Right cardiac atrium (tissue), 5 donors: ENCODE measurements at places on chromosomes 2 and 18. TPM values are rescaled to one million over a fixed set of nuclear protein-coding genes. Genes with fewer than 3 reads are reported as not detected.

GRCh38 chr2:12835733-12836132 lies 119.0 kb downstream of the TRIB2 start:
- no peak for DNase-seq

DNA sequence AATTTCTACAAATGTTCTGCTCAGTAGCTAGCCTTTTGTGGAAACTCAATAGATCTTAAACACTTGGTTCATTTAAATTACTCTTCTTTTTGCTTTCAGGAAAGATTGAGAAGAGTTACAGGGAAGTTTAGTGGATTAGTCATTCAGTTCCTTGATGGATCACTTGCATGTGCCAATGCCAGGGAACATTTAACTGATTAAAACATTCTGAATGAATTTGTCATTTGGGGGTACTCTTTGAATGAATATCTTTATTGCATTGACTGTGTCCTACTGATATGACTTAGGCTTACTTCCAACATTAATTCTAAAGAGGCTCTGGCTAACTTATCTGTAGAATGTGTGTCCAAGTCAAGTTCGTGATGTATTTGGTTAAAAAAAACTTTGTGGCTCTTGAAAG lies 199.8 kb downstream of the PLCL1 start:
- no peak for DNase-seq

DNA sequence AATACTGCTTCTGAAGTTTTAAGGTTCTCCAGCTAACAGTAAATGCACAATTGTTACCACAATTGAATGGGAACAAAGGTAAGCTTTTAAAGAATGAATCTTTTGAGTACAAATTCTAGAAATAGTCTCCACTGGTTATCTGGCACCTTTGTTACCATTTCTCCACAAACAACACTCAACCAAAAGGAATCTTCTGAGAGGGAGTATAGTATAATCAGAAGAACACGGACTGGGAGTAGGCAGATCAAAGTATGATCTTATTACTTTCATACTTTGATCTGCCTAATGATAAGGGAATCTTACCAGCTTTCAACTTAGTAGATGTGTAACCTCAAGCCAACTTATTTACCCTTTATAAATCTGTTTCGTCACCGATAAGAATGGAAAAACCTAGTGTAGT lies 1.4 kb downstream of the CEP76 start:
- DNase-seq: no peak

DNA sequence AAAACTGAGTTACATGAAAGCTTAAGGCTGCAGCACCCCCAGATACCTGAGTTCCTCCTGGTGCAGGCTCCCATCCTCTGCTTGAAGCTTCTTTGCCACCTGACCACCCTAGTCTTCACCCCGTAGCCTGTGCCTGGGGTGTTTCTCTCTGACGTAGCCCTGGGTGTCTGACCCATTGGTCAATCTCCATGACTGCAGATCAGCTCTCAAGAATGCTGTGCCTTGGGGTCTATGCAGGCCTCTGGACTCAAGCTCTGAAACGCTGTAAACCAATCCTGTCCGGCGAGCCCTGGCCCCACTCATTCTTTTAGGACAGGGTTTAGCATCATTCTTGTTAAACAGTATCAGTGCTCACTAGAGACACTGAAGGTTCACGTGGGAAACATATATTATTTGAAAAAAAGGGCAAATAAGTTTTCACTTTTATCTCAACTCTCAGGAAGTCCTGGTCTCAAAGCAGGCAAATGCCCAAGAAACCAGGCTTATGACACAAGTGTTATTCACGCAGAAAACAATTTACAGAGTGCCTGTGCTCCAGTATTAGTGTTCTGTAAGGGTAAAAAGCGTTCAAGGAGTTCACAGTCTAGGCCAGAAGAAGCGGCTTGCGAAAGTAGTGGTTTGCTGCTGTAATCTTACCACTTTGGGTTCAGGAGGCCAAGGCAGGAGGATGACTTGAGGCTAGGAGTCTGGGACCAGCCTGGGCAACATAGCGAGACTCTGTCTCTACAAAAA lies 22.8 kb upstream of the PPP4R1 start:
- DNase-seq: no peak

DNA sequence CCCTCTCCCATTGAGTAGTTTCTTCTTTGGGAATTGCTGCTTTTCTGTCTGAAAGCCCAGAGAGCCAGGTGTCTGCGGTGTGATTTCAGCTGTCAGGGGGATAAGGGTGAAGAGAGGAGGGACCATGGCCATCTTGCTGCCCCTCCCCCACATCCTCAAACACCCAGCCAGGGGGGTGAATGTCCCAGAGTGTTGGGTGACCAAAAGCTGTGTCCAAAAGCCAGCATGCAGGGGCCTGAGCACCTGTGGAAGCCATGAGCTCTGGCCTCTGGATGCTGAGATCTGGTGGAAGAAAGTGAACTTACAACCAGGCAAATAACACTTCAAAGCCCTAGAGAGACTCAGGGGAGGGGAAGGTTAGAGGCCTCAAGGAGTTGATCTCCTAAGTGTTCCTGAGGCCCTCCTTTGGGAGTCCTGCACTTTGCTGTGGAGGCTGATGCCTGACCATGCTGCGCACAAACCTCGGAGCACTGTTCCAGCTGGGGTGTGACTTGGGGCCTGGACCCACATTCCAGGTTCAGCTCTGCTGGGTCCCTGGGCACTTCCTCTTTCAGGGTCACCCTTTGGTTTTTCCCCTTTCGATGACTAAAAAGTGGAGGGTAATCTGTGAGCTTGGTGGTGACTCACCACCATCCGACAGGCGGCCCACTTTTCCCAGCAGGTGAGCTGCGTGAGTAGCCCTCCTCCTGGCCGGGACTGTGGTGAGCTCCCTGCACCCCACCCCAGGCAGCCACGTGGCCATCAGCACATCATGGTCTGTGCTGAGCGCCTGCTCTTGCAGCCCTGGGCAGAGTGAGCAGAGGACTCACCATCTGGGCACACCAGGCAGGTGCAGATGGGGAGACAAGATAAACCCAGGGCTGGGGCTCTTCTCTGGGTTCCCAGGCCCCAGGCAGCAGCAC lies 66.8 kb upstream of the FOSL2 start:
- peak; percentile 32 for DNase-seq

GRCh38 chr2:69559442-69560146 lies 83.9 kb downstream of the AAK1 start:
- no peak for DNase-seq

DNA sequence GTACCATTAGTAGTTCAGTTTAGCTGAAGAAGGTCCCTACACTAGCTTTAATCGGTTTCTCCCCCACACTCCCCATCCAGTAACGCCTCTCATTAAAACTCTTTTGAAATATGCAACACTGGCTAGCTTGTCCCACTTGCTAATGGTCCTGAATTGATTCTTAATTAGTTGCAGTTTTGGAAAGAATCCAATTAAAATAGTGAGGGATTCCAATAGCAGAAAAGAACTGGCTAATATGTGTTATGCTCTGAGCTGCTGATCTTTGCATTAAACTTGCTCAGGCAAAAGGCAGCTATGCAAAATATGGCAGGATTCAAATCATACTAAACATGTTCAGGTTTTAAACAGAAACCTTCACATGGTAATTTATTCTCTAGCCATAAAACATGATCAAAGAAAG lies 252.5 kb upstream of the HNRNPA3 start:
- DNase-seq: no peak

The TMEM131 gene
- total RNA-seq: 32.7 TPM

DNA sequence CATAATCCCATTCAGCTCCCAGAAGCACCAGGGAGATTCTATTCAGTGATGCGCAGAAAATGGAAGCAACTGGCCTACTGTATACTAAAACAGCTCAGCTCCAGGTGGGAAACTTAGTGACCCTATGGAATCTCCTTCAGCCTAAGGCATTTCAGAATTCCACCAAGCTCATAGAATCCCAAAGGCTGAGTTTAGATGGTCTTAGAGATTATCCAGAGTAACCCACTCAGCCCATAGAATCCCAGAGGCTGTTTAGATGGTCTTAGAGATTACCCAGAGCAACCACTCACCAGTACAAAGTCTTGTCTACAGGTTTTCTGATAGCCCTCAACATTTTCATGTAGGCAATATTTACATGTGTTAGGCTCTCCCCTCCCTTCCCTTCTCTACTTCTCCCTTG lies 232.0 kb upstream of the SLC14A2 start:
- DNase-seq: no peak

- no peak for DNase-seq
Measured at GRCh38 chr18:25125680-25126079, 226.3 kb downstream of the ZNF521 start.

DNA sequence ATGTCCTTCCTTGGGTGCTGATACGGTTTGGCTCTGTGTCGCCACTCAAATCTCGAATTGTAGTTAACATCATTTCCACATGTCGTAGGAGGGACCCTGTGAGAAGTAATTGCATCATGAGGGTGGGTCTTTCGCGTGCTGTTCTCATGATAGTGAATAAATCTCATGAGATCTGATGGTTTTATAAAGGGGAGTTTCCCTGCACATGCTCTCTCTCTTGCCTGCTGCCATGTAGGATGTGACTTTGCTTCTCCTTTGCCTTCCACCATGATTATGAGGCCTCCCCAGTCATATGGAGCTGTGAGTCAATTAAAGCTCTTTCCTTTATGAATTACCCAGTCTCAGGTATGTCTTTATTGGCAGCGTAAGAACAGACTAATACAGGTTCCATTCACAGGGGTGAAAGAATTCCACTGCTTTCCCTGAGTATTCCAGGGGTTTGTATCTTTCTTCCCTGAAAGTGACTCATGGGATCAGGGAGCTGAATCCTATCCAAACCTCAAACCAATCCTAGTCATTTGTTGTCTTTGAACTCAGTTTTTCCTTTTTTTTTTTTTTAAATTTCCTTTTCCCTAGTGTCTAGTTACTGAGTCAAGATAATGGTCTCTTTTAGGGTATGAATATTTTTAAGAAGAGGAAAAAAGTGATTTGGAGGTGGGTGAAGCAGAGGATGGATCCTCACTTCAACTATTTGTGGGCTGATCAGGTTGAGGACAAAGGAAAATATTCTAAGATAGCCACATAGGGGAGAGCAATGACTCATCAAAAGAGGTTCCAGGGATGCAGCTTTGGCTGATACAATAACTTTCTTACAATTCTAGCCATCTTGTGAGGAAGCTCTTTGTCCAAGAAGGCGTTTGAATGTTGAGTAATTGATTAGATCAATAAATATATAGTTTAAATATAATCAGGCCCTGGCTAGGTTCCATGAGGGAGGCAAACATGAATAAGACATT lies 19.5 kb upstream of the KCNE4 start:
- DNase-seq: no peak

- no peak for DNase-seq
Measured at GRCh38 chr2:129193961-129194360, 785.5 kb upstream of the RAB6C start.

The TMEM198 gene
- 3.0 TPM for total RNA-seq

The MALL gene
- total RNA-seq: 8.1 TPM

- no peak for DNase-seq
Measured at GRCh38 chr2:234635284-234635683, 138.4 kb upstream of the ARL4C start.

The NCK2 gene
- 39.5 TPM for total RNA-seq

- DNase-seq: no peak
Measured at GRCh38 chr18:27164905-27165304, 20.2 kb downstream of the CHST9 start.

- DNase-seq: no peak
Measured at GRCh38 chr18:825891-826585, 14.0 kb upstream of the YES1 start.

DNA sequence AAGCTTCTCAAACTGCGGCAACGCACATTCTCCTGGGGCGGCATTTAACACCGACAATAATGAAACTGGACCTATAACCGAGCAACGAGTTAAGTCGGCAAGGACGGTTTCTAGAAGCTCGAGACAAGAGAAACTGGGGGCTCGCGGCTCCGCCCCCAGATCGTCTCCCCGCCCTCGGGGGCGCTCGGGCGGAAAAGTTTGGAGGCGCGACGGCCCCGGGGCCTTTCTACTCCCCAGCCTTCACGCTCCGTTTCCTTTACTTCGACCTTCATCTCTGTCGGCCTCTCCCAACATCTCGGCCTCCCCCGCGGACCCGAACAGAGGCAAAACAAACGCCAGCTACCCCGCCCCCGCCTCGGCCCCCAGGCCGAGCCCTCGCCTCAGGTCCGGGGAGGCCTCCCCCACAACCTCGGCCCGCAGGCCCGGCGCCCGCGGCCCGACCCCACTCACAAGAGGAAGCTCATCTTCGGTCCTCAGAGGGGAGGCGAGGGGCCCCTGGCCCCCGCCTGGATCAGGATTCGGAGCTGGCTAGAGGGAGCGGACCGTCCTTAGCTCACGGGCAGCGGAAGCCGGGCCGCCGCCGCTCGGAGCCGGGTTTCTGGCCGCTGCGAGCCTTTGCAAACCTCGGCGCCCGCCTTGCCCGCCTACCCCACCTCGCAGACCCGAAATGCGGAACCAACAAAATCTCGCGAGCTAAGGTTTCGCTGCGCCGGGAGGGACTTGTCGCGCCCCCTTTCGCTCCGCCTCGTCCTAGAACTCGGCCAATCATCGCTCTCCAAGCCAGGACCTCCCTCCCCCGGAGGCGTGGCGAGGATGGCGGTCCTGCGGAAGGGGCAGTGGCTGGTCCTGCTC lies at the start of gene MOB1A:
TSS of gene MOB1A (minus strand) at position 669 of the 852 bp plus-strand sequence. CDS start at position 464, 205 bp downstream.
- DNase-seq: peak; percentile 99

- DNase-seq: no peak
Measured at GRCh38 chr18:37550118-37550875, 15.3 kb downstream of the CELF4 start.

DNA sequence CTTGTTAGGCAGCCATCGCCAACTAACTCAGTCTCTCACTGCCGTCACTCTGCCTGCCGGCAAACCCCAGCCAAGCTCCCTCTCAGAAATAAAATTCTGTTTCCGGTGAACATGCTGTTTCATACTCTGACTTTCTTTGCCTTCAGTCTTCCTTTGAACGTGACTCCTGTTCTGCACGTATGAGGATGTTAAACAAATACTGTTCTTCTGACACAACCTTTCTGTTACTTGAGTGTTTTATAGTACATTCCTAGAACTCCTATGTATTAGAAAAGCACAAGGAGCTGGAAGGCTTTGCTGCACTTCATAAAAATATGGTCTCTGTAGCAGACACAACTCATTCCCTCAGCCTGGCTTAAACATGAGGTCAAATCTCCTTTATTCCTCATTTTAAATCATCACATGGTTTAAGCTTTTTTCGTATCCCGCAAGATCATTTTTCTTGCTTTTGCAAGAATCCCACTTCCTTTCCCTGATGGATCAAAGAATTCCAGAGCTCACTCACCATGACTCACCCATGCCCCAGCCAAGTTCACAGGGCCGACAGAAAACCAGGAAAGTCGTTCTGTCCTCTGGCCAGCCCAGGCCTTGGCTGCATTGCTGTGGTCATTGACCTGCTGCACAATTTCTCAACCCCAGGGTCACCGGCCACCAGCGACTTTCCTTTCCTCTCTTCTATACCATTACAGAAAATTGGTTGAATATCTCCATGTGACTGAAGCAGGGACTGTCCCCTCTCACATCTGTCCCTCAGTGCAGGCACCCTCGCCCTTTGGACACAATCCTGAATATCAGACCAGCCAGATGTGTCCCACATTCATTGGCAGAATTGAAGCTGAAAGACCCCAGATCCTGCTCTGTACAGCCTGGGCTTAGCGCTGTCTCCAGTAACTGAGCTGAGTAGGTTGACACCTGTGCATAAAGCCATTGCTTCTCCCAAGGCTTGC lies 183.1 kb upstream of the ARL4C start:
- DNase-seq: peak; percentile 81

The PRSS56 gene
- 0.11 TPM for total RNA-seq

The HRH4 gene
- total RNA-seq: not detected

GRCh38 chr2:171910494-171910893 lies 11.8 kb upstream of the HAT1 start:
- no peak for DNase-seq

The POTEJ gene
- 0.25 TPM for total RNA-seq

The CBLN2 gene
- total RNA-seq: 0.09 TPM

The MYL1 gene
- total RNA-seq: 0.57 TPM

- DNase-seq: no peak
Measured at GRCh38 chr18:3248658-3249359, 1.2 kb downstream of the MYL12A start.

GRCh38 chr18:26574958-26575864 lies 26.9 kb upstream of the KCTD1 start:
- DNase-seq: peak; percentile 53

The RAD51AP2 gene
- 0.25 TPM for total RNA-seq
